Uterine smooth muscle cell (primary cell): ENCODE measurements at places on chromosomes 2 and 18. TPM values are rescaled to one million over a fixed set of nuclear protein-coding genes. Genes with fewer than 3 reads are reported as not detected.

SATB2 gene
- 4.9 and 6.6 TPM in 2 replicates for total RNA-seq

ELOA2 gene
- total RNA-seq: not detected in 2 replicates

QPCT gene
- total RNA-seq: 30.5 and 43.6 TPM in 2 replicates

SLC38A11 gene
- total RNA-seq: 0.22 and 1.5 TPM in 2 replicates

GPN1 gene
- total RNA-seq: 33.9 and 55.4 TPM in 2 replicates

DES gene
- 284 and 858 TPM in 2 replicates for total RNA-seq

MRPL30 gene
- total RNA-seq: 31.1 and 35.9 TPM in 2 replicates

GREB1L gene
- 4.2 and 5.0 TPM in 2 replicates for total RNA-seq

LIPG gene
- total RNA-seq: 18.4 and 29.7 TPM in 2 replicates

SKOR2 gene
- total RNA-seq: not detected in 2 replicates

CD8B2 gene
- total RNA-seq: not detected in 2 replicates

ACMSD gene
- total RNA-seq: not detected in 2 replicates

ASPRV1 gene
- 0.11 and 0.12 TPM in 2 replicates for total RNA-seq

SIX3 gene
- under 0.01 TPM in 1 of 2 replicates, not detected in the other for total RNA-seq

TTC21B gene
- total RNA-seq: 31.0 and 36.9 TPM in 2 replicates

CUL3 gene
- total RNA-seq: 63.0 and 68.5 TPM in 2 replicates

DLX2 gene
- under 0.01 TPM in 1 of 2 replicates, not detected in the other for total RNA-seq

TRAPPC8 gene
- 54.8 and 57.7 TPM in 2 replicates for total RNA-seq
